ENCODE measurements at places on chromosomes 3 and 15.

DNA sequence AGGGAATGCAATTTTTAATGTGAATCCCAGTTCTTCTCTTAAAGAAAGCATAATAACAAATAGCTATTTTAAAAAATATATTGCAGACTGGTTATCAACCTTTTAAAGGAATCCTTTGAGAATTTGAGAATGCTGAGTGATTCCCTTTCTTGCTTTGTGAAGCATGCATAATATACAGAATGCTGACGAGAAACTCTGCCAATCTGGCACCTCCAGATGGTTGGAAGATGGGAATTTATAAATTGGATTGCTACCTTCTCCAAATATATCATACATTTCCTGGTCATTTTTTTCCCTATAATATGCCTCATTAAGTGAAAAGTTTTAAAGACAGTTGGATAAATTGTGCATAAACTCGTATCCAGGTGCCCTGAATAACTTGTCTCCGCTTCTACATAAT, 333.9 kb upstream of the ARPP21 start:
- no peak for DNase-seq

DNA sequence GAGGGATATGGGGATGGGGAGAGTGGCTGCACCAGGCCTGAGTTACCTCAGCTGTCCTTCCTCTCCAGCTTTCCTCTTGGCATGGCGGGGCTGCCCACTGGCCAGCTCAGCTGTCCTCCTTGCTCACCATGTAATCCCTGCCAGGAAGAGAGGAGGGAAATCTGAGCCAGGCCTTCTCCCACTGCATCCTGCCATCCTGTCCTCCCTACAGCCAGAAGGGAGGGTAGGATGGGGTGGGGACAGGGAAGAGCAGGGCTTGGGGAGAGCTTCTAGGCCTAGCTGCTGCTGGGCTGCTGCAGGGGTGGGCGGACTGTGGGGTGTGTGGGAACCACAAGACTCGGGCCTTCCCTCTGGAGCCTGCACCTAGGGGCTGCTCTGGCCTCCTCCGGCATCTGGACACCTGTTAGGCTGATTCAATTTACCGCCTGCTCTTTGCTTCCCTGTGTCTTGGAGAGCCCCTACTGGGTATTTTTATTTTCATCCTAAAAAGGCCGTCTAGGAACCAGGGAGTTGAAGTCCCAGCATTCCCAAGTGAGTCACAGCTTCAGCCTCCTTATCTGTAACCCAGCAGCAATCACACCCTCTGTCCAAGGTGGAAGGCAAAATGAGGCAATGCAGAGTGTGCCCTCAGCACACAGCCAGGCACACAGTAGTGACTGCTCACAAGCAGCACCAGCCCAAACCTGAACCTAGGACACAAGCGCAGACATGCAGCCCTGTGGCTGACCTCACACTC, 13.1 kb upstream of the KY start:
- DNase-seq, result no peak

- DNase-seq, result no peak
These were observed 12.2 kb upstream of the IFT57 start for GRCh38 chr3:108234387-108234957.

- DNase-seq, result no peak
These were observed 66.6 kb downstream of the P3H2 start for GRCh38 chr3:190053919-190054672.

GRCh38 chr3:51799879-51800749, 21.1 kb upstream of the IQCF6 start:
- DNase-seq, result no peak

DNA sequence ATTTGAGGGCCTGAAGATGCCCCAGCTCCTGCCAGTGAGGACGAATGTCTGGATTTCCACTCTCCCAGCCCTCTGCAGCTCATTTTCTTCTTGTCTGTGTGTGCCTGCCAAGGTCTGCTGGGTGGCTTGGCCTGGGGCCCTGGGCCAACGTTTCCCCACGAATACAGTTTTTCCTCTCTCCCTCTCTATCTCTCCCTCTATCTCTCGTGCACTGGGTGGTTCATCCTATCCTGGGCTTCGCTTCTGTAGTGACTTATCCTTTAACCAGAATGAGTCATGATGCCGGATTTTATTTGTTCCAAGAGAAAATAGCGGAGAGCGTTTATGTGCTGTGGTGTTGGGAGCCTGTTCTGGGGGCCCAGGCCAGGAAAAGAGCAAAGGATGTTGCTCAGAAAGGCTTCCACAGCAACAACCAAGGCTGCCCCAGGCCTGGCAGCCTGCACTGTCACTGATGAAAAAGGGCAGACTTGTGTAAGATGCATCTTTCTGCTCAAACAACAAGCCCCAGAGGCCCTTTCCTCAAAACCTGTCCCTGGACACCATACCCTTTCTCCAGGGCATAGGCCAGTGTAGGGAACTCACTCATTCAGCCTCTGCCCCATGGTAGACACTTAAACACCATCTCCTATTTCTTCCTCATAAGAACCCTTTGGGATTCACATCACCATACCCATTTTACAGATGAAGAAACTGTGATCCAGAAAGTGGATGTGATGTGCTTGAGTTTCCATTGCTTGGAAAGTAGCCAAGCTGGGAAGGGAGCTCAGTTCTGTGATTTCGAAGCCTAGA, 47.3 kb downstream of the ITGA11 start:
- no peak for DNase-seq

Measured in activated T-helper 9 cell treated with anti-CD3 and anti-CD28 coated beads, Interleukin-2, amount 50 U/mL, for 16 hours (primary cell).